ENCODE measurements at places on chromosomes 16 and 17.

- no peak for DNase-seq
Observed at GRCh38 chr17:38571833-38572668, 33.7 kb downstream of the SRCIN1 start.

DNA sequence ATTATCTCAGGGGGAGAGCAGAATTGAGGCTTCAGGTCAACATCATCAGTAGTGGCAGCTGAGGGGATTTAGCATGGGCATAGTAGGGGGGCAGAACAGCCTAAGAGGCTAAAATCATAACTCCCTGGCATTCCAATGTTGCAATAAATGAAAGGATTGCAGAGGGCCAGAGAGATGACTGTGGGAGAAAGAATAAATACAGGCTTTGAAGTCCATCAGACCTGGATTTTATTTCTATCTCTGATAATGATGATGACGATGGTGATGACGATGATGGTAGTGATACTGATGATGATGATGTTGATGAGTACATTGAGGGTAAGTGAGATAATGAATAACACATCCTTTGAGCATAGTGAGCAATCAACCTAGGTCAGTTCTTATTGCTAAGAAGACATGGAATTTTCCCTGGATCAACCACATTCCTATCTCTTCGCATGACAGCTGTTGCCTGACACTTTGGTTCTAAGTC lies 107.4 kb upstream of the CDH11 start:
- DNase-seq = no peak

GRCh38 chr16:1330260-1330914 lies 3.1 kb upstream of the BAIAP3 start:
- no peak for DNase-seq

GRCh38 chr16:9913604-9914326 lies 268.5 kb downstream of the GRIN2A start:
- DNase-seq = no peak

DNA sequence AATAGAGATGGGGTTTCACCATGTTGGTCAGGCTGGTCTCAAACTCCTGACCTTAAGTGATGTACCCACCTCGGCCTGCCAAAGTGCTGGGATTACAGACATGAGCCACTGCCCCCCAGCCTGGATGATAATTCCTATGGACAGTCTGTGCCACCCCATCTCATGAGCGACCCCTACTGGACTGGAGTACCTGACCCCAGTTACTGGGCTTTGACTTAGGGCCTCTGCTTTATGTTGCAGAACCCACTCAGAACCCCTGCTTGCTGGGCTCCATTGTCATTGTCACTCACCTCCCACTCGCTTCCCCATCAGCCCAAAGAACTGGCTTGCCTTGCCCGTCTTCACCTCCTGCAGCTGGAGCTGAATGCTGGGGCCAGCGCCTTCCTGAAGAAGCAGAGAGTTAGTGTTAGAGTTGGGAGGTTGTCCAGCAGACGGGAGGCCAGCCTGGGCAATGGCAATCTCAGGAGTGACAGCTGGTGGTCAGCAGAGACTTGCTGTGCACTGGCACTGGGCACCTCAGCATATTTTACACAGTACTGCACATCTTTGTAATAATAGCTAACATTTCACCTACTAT lies 4.0 kb downstream of the TAC4 start:
- no peak for DNase-seq

GRCh38 chr17:5511401-5512225 lies 25.2 kb downstream of the MIS12 start:
- DNase-seq = no peak

- no peak for DNase-seq
Observed at GRCh38 chr17:71251951-71252350, 868.9 kb upstream of the SOX9 start.

DNA sequence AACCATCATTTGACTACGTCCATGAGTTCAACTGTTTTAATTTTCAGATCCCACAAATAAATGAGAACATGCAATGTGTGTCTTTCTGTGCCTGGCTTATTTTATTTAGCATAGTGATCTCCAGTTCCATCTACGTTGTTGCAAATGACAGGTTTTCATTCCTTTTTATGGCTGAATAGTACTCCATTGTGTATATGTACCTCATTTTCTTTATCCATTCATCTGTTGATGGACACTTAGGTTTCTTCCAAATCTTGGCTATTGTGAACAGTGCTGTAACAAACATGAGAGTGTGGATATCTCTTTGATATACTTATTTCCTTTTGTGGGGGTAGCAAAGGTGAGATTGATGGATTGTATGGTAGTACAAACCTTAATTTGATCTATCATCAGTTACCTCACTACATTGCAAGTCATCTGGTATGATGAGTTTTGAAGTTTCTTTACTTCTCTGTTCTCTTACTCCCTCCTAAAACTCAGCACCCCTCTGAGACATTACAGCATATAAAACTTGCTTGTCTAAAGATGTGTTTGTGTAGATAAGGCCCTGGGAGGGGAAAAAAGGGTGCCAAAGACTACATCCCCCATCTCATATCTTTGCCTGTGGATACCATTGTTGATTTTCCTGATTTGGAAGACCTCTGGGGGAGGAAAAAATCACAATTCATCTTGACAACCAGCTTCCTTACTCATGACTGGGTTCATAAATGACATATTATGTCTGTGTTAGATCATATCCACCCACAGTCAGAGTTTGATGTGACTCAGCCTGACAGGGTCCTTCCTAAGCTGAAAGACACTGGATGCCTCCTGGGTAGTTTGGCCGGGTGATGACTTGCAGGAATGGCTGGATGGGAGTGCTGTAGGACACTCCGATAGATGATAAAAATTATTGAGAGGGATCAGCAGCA lies 47.6 kb downstream of the ABCA9 start:
- no peak for DNase-seq

GRCh38 chr16:48067388-48067787 lies 88.4 kb downstream of the ABCC12 start:
- no peak for DNase-seq

- no peak for DNase-seq
Observed at GRCh38 chr17:60695960-60696359, 18.3 kb downstream of the BCAS3 start.

- DNase-seq = no peak
Observed at GRCh38 chr16:68300734-68301459, 9.8 kb downstream of the SLC7A6OS start.

All from NCI-H510A treated with DMSO at 0.1 percent for 48 hours (cell line).